ENCODE measurements at places on chromosomes 11 and 22.

DNA sequence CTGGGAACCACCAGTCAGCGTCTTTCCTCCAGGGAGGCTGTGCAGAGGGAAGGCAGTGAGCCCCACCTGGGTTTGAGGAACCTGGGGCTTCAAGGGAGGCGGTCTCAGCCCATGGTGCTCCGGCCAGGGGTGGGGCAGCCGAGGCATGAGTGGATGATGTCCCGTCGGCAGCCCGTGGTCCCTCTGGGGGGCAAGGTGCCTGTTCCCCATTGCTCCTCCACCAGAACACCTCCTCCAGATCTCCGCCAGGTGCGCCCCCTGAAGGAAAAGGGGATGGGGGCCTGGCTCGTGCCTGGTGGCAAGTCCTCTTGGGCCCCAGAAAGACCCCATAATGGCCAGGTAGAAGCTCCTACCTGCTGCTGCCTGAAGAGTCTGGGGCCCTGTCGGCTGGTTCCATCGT, 94.1 kb downstream of the KCNQ1 start:
- DNase-seq = no peak

DNA sequence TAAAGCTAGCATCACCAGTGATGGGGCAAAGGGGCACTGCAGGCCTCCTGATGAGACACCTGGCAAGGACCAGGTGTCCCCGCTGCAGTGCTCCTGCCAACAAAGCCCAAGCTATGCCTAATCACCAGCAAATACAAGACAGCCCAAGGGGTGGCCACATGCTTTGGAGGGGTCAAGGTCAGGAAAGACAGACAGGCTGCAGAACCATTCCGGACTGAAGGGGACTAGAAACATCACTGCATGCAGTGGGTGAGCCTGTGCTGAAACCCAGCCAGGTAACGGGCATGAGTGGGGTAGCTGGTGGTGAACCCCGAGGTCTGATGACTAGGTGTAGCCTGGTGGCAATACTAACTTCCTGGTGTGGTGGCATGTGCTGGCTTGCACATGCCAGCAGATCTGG, 111.1 kb downstream of the MED15 start:
- no peak for DNase-seq

GRCh38 chr22:20868025-20868962, 9.5 kb downstream of the SNAP29 start:
- DNase-seq = no peak

DNA sequence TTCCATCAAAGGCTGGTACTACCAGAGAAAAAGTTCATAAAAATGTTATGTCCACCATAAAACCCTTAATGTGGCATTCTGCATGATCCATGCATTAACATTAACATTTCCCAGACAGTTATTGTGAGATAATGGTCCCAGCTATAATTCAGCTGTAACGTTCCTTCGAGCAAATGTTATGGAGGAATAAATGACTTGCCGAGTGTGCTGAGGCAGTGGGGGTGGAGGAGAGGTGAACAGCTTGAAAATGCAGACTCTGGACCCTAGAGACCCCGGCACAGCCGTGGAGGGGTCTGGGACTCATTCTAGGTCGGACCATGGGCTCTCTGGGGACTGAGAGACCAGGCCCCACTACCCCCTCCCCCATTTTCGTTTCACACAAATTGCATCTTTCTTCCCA, 141.9 kb downstream of the PKNOX2 start:
- no peak for DNase-seq

DNA sequence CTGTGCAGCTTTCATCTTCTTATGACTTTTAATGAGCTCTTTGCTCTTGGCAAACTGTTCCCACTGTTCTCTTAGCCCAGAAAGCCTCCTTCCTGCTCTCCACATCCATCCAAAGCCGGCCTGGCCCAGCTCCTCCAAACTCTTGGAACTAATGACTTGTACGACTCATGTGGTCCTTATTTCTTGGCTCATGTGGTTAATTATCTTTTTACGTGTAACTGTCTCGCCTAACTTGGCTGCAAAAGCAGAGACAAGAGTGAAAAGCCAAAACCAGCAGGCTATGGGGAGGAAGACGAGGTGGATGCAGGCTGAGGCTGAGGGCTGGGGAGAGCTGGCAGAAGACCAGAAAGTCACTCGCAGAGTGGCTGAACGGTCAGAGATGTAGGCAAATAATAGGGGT, 5.5 kb downstream of the CSNK2A3 start:
- DNase-seq = no peak

GRCh38 chr22:37968452-37969251, 15.2 kb downstream of the POLR2F start:
- DNase-seq = no peak

GRCh38 chr11:133636711-133637355, 104.5 kb upstream of the OPCML start:
- no peak for DNase-seq

- no peak for DNase-seq
Measured at GRCh38 chr22:27474711-27475547, 326.6 kb downstream of the MN1 start.

- no peak for DNase-seq
Measured at GRCh38 chr22:18984564-18984963, 48.5 kb upstream of the PRODH start.
